ENCODE measurements at places on chromosomes 3 and 15.

DNA sequence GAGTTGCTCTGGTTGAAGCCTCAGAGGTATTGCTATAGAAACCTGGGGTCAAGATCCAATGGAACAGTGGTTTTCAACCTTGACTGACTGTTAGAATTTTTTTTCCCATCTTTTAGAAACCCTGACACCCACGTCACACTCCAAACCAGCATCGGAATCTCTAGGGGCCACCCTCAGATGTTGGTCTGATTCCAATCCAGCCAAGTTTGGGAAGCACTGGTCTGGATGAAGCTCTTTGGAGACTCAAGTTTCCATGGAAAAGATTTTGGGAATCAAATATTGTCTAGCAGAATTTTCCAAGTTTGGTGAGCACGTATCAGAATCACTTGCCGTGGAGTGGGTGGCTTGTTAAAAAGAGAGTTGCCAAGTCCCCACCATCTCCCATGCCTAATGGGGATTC lies 103.8 kb downstream of the THSD4 start:
- no peak for DNase-seq

- DNase-seq, result no peak
Observed at GRCh38 chr15:69587723-69588426, 135.3 kb downstream of the RPLP1 start.

GRCh38 chr3:45673273-45673672 lies 15.9 kb upstream of the SACM1L start:
- DNase-seq, result no peak

DNA sequence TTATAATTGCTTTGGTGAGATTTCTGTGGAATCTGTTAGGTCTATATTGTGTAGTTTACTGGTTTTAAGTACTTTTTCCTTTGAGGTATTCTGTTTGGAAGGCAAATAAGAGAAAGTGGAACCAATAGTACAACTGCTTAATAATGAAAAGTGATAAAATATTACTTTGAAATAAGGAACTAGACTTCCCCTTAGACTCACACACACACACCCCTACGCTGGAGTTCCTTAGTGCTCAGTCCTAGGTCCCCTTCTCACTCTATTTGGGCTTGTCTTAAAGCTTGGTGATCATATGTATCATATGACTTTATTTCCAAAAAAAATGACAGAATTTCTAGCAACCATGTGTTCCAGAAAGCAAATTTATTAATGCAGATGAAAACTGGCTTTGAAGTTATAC lies 494.0 kb upstream of the TGFBR2 start:
- no peak for DNase-seq

GRCh38 chr3:27485866-27486265 lies 1.7 kb upstream of the SLC4A7 start:
- DNase-seq, result no peak

- peak; percentile 34 for DNase-seq
Observed at GRCh38 chr15:60363087-60363549, 34.7 kb downstream of the ANXA2 start.

- no peak for DNase-seq
Observed at GRCh38 chr15:92921215-92922131, 21.3 kb downstream of the CHD2 start.
